ENCODE measurements at places on chromosomes 7 and 10.

GRCh38 chr7:121187676-121188075, 141.1 kb upstream of the WNT16 start:
- no peak for DNase-seq

GRCh38 chr10:11227103-11227502, 209.4 kb downstream of the CELF2 start:
- DNase-seq: no peak

DNA sequence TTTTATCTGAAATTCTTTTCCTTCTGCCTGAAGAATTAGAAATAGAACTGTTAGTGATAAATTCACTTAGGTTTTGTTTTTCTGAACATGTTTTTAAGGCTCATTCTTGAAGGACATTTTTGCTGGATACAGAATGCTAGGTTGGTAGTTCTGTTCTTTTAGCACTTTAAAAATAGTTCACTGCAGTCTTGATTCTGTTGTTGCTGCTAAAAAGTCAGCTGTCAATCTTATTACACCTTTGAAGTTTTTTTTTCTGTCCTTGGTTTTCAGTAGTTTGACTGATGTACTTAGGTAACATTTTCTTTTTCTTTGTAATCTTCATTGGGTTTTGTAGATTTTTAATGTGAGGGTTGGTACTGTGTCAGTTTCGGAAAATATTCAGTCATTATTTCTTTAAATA, 48.7 kb downstream of the C1GALT1 start:
- no peak for DNase-seq

DNA sequence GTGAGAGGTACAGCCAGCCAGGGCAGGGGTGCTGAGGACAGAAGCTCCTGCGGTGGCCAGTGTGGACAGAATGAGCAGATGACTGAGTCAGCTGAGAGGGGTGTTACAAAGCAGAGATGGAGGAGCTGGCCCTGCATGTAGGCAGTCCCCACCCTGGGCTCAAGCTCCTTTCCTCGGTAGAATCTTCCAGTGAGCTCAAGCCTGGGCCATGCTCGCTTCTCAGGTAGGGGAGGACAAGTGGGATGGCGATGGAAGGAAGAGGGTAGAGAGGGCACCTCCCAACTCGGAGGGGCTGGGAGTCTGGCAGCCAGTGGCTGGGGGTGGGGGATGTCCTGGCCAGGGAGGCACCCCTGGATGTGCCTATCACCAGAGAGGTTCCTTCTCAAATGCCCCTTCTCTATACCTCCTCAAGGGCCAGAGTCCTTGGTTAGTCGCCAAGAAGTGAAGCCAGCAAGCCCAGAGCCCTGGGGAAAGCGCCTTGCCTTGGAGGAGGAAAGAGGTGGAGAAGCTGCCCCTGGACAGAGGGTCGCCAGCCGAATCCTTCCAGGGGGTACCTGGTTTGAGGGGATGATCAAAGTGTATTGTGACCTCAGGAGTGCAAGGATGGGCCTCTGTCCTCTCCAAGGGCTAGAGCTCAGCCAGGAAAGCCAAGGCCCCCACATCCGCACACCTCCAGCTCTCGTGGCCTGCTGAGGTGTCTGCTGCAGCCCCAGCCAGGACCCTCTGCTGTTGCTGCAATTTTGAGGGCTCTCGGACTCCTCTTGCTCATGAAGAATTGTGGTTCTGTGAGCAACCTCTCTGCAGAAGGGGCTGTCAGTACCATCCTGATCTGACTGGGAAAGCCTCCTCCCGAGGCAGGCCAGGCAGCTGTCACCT, 88.6 kb upstream of the MACROH2A2 start:
- DNase-seq: no peak

DNA sequence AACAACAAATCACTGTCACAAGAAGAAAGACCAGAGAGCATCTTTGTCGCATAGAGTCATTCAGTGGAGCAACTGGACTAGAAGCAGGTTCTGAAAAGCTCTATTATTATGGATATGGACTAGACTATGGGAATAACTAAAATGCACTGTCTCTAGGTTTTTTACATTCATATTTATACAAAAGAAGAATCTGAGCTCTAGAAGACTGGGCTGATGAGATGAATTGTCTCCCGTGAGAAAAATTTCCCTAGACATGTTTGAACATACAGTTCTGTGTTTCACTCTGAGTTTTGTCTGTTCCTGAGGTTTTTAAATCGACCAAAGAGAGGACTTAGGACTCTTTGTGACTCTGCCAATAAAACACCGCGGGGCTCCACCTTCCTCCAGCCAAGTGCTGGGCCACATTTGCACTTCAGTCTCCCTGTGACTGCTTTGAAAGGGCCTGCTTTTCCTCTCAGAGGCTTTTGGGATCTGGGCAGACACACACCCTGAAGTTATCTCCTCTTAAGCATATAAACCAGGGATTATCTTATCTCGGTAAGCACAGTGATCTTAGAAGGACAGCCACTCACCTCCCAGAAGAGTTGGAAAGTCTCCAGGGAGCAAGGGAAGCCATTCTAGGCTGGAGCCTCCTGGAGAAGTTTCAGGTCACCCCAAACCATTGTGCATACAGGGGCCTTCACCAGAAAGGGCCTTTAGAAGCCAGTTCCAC, 101.0 kb upstream of the JCAD start:
- DNase-seq: no peak

DNA sequence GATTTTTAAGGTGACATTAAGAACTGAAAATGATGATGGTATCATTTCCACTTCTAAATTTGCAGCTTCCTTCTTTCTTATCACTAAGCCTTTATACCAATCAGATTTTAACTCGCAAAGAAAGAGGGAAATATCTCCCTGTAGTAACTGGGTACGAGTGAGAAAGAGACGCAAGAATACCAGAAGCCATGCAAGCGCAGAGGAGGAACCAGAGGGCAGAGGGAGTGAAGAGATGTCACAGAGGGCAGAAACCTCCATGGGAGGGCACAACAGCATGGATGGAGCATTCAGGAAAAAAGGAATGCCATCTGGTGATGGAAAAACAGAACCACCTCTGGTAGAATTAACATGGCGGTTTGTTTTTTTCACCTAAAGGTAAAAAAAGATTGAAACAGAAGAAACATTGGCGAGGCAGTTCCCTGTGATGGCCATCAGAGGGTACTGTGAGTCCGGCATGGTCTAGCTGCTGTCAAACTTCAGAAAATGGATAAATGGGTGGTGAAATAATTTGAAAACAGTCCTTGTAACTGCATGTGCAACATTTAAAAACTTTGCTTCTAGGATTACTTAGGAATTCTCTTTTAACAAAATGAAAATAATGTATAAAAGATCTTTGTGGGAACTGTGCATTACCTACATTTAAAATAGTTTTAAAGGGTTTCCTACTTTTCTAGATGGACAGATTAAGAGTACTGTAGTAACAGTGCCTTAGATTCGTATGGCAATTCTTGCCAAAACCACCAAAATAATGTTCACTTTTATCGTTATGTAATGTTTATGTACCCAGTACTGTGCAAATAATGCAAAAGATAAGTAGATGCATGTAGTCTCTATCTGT, 91.8 kb downstream of the ARHGAP12 start:
- no peak for DNase-seq

- DNase-seq: peak; percentile 29
Measured at GRCh38 chr10:122342293-122343134, 32.0 kb upstream of the PLEKHA1 start.

- no peak for DNase-seq
Measured at GRCh38 chr7:47352394-47352968, 229.4 kb downstream of the TNS3 start.

Data from stimulated activated CD4-positive, alpha-beta T cell treated with anti-CD3 and anti-CD28 coated beads, TNF-alpha, amount 100 ng/mL, for 1 hour (primary cell).